ENCODE measurements at places on chromosomes 3 and 15. TPM values are rescaled to one million over a fixed set of nuclear protein-coding genes. Genes with fewer than 3 reads are reported as not detected.

- H3K27me3 ChIP-seq = no peaks in the 10 kb centered on the region
- H3K36me3 ChIP-seq = no peaks in the 10 kb centered on the region
- DNase-seq = no peak
- H3K4me3 ChIP-seq = no peak overlapping the region
- H3K4me1 ChIP-seq = no peaks in the 10 kb centered on the region
- no peak overlapping the region for H3K27ac ChIP-seq
These were observed 68.0 kb downstream of the CHL1 start for GRCh38 chr3:264394-265156.

- no peak overlapping the region for H3K4me3 ChIP-seq
- H3K36me3 ChIP-seq = no peaks in the 10 kb centered on the region
- DNase-seq = no peak
- H3K4me1 ChIP-seq = no peaks in the 10 kb centered on the region
These were observed 435.4 kb upstream of the MDFIC2 start for GRCh38 chr3:70747847-70748246.

GRCh38 chr3:25820366-25820765, 30.5 kb downstream of the OXSM start:
- H3K4me1 ChIP-seq = no peaks in the 10 kb centered on the region
- no peak overlapping the region for H3K4me3 ChIP-seq
- H3K27me3 ChIP-seq = no peaks in the 10 kb centered on the region
- no peak for DNase-seq
- H3K27ac ChIP-seq = no peak overlapping the region

Gene B4GALT4
- total RNA-seq = 14.3 TPM

Gene NGLY1
- 21.2 TPM for total RNA-seq
